Bronchial smooth muscle cell (primary cell): ENCODE measurements at places on chromosomes 2 and 18. TPM values are rescaled to one million over a fixed set of nuclear protein-coding genes. Genes with fewer than 3 reads are reported as not detected.

ATG16L1 gene
- total RNA-seq = 20.5 and 25.1 TPM in 2 replicates

PLEK gene
- total RNA-seq = not detected in 2 replicates

UGT1A5 gene
- total RNA-seq = not detected in 2 replicates

SRD5A2 gene
- not detected in 2 replicates for total RNA-seq

RTP5 gene
- total RNA-seq = not detected in 2 replicates

PEX13 gene
- 13.9 and 20.2 TPM in 2 replicates for total RNA-seq

AGXT gene
- not detected in 2 replicates for total RNA-seq

FOSL2 gene
- 26.6 and 33.7 TPM in 2 replicates for total RNA-seq

SLC16A14 gene
- 1.7 and 6.1 TPM in 2 replicates for total RNA-seq

KLHL14 gene
- not detected in 2 replicates for total RNA-seq

PCARE gene
- not detected in 2 replicates for total RNA-seq

REG3A gene
- not detected in 2 replicates for total RNA-seq

FBLN7 gene
- 0.09 and 0.47 TPM in 2 replicates for total RNA-seq

UCN gene
- total RNA-seq = 0.16 and 0.26 TPM in 2 replicates

HMSD gene
- not detected in 2 replicates for total RNA-seq

ZNF521 gene
- total RNA-seq = 17.0 and 24.8 TPM in 2 replicates

AMER3 gene
- total RNA-seq = under 0.01 TPM in 1 of 2 replicates, not detected in the other

ZNF516 gene
- total RNA-seq = 17.6 and 21.1 TPM in 2 replicates

GPR39 gene
- 0.86 and 1.4 TPM in 2 replicates for total RNA-seq

ING5 gene
- total RNA-seq = 25.2 and 29.7 TPM in 2 replicates

SLC4A3 gene
- total RNA-seq = 2.0 and 2.2 TPM in 2 replicates

ALPI gene
- not detected in 2 replicates for total RNA-seq

RNU2-63P gene
- 17.5 and 251 TPM in 2 replicates for total RNA-seq

ERMN gene
- total RNA-seq = not detected in 2 replicates

CACNB4 gene
- total RNA-seq = 0.95 and 1.3 TPM in 2 replicates

ARHGAP28 gene
- total RNA-seq = 0.32 and 5.0 TPM in 2 replicates

SP9 gene
- not detected in 2 replicates for total RNA-seq

WNT10A gene
- total RNA-seq = not detected in 2 replicates

CD207 gene
- total RNA-seq = 0.09 TPM in 1 of 2 replicates, not detected in the other

CENPA gene
- 0.26 and 1.6 TPM in 2 replicates for total RNA-seq

PRKAG3 gene
- total RNA-seq = not detected in 2 replicates

PJVK gene
- 3.3 and 3.4 TPM in 2 replicates for total RNA-seq

TRABD2A gene
- total RNA-seq = 3.5 and 6.8 TPM in 2 replicates

CIB4 gene
- not detected in 2 replicates for total RNA-seq

LIMS4 gene
- total RNA-seq = 0.77 and 4.7 TPM in 2 replicates

XIRP2 gene
- total RNA-seq = under 0.01 TPM in 1 of 2 replicates, not detected in the other

SPTBN1 gene
- total RNA-seq = 271 and 300 TPM in 2 replicates

COL6A3 gene
- 1,632 and 2,334 TPM in 2 replicates for total RNA-seq

CNTNAP5 gene
- total RNA-seq = not detected in 2 replicates

NAT8 gene
- total RNA-seq = not detected in 2 replicates

TMEFF2 gene
- total RNA-seq = 0.69 and 2.2 TPM in 2 replicates

MALL gene
- 13.4 and 45.7 TPM in 2 replicates for total RNA-seq

L3MBTL4 gene
- under 0.01 and 0.16 TPM in 2 replicates for total RNA-seq

APLF gene
- total RNA-seq = 3.5 and 5.9 TPM in 2 replicates

SP140L gene
- total RNA-seq = 6.1 and 7.3 TPM in 2 replicates

DSG1 gene
- total RNA-seq = not detected in 2 replicates

ALPG gene
- not detected in 2 replicates for total RNA-seq

IL36B gene
- not detected in 2 replicates for total RNA-seq
